ENCODE measurements at places on chromosomes 2 and 18. TPM values are rescaled to one million over a fixed set of nuclear protein-coding genes. Genes with fewer than 3 reads are reported as not detected.

The NEU2 gene
- total RNA-seq = not detected

The REG1A gene
- not detected for total RNA-seq

DNA sequence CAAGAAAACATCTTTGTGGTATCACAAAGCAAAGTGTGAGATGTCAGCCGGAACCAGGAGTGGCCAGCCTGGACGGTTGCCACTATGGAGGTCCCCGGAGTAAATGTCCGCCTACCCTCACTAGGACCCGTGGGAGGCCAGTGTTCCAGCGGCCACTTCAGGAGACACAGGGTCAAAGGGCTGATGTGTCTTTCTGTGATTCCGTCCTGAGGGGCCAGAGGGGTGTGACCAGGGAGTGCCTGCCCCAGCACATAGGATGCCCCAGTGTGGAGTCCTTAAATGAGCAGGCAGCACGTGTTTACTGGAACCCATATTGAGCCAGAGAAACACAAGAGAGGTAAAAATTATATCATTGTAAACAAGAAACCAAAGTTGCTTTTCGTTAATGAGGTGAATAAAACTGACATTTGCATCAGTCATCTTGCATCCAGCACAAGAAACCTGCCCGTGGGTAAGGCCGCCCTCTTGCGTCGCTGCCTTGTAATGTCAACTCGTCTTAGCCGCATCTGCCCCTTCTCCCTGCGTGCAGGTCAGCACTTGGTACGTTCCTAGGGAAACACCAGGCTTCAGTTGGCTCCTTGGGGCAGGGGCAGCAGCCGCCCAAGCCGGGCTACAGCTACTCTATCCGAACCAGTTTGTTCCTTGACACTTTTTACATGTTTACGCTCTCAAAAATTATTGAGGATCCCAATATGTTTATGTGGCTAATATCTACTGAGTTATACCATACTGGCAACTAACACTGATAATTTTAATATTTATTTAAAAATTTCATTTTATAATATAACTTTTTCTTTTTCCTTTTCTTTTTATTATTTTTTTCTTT lies 46.7 kb upstream of the LAPTM4A start:
- H3K4me3 ChIP-seq = no peak overlapping the region
- no peaks in the 10 kb centered on the region for H3K36me3 ChIP-seq
- H3K27ac ChIP-seq = no peak overlapping the region
- H3K4me1 ChIP-seq = no peaks in the 10 kb centered on the region

GRCh38 chr2:78023356-78023755 lies 501.2 kb upstream of the LRRTM4 start:
- no peaks in the 10 kb centered on the region for H3K4me1 ChIP-seq
- H3K27me3 ChIP-seq = no peaks in the 10 kb centered on the region
- no peaks in the 10 kb centered on the region for H3K36me3 ChIP-seq
- DNase-seq = no peak
- H3K4me3 ChIP-seq = no peak overlapping the region
- H3K27ac ChIP-seq = no peak overlapping the region

DNA sequence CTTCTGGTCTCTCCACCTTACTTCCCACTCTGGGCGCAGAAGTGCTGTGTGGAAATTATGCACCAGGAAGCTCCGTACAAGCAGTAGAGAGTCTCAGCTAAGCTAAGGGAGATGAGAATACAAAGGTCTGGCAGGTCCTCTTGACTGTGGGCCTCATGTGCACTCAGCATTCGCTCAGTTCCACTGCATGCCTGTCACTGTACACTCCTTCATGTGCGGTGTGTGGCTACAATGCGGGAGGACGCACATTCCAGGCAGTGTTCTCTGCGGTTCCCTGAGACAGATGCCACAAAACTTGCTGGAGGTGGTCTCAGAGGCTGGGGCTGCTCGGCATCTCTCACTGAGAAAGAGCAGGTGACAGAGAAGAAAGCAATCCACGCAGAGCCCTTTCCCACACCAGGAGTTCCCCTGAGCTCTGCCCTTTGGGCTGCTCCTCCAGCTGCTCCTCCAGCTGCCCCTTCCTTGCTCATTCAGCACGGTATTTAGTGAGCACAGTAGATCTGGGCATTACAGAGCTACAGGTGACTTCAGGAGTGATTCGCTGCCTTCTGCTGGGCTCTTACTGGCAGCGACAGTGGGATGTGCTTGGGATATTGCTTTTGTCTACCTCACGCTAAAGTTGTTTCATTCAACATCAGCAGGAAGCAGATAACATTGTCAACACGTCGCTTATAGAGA lies 176.6 kb downstream of the SH3RF3 start:
- no peaks in the 10 kb centered on the region for H3K4me1 ChIP-seq
- DNase-seq = no peak
- H3K27me3 ChIP-seq = no peaks in the 10 kb centered on the region
- H3K36me3 ChIP-seq = no peaks in the 10 kb centered on the region

DNA sequence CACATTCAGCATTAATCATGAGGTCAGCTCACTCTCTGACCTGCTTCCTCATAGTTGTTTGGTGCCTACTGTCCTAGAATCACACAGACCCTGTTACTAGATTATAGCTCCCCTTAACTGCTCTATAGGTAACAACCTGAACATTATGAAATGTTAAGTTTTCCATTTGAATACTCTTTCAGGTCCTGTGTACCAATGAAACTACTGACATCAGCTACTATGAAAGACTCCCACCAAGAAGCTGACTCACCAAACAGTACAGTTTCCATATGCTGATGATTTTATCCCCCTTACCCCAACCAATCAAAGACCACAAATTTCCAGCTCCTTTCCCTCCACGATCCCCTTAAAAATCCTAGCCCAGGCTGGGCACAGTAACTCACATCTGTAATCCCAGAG lies 56.3 kb downstream of the SRBD1 start:
- H3K4me1 ChIP-seq = no peaks in the 10 kb centered on the region
- no peaks in the 10 kb centered on the region for H3K27me3 ChIP-seq
- H3K27ac ChIP-seq = no peak overlapping the region
- H3K4me3 ChIP-seq = no peak overlapping the region

DNA sequence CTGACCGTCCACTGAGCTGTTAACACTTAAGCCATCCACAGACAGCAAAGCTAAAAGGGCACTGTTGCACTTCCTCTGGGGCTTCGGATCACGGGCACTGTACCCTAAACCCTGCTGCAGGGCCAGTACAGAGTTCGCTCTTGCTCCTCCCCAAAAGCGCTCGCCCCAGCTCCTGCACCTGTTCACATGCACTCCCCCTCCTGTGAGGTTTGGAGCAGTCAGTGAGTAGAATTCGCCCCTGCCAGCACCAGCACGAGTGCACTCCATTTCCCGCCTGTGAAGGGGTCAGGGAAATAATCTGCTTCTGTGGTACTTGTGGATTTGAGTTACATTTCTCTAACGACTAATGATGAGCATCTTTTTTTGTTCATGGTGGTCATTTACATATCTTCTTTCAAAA lies 158.8 kb downstream of the PTPRM start:
- H3K27ac ChIP-seq = no peak overlapping the region
- H3K27me3 ChIP-seq = no peaks in the 10 kb centered on the region
- H3K4me1 ChIP-seq = no peaks in the 10 kb centered on the region
- no peaks in the 10 kb centered on the region for H3K36me3 ChIP-seq

DNA sequence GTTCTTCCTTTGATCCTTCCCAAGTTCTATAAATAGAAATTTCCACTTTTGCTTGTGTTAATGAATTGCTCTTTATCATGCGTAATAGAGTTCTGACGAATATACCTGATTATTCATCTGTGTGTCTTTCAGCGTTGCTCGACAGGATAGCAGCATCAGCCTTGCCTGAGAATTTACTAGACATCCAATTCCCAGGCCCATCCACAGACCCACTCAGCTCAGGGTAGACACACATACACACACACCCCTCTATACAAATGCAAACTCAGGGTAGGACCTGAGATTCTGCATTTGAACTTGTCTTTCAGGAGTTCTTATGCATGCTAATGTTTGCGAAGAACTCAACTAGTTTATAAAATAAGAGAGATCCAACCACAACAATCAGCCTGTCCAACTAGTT lies 343.4 kb upstream of the GYPC start:
- H3K27me3 ChIP-seq = no peaks in the 10 kb centered on the region
- H3K4me1 ChIP-seq = no peaks in the 10 kb centered on the region
- no peak for DNase-seq
- H3K27ac ChIP-seq = no peak overlapping the region
- H3K36me3 ChIP-seq = no peaks in the 10 kb centered on the region

GRCh38 chr2:146776596-146776995 lies 1068.2 kb upstream of the ACVR2A start:
- no peaks in the 10 kb centered on the region for H3K27me3 ChIP-seq
- no peaks in the 10 kb centered on the region for H3K36me3 ChIP-seq
- no peak overlapping the region for H3K4me3 ChIP-seq
- H3K27ac ChIP-seq = no peak overlapping the region
- no peaks in the 10 kb centered on the region for H3K4me1 ChIP-seq
- DNase-seq = no peak

- no peak overlapping the region for H3K27ac ChIP-seq
- no peak for DNase-seq
- H3K4me1 ChIP-seq = no peaks in the 10 kb centered on the region
- H3K4me3 ChIP-seq = no peak overlapping the region
- H3K36me3 ChIP-seq = no peaks in the 10 kb centered on the region
These were observed 27.3 kb upstream of the TMEM87B start for GRCh38 chr2:112027767-112028166.

- H3K27ac ChIP-seq = no peak overlapping the region
- H3K4me3 ChIP-seq = no peak overlapping the region
- no peaks in the 10 kb centered on the region for H3K4me1 ChIP-seq
- no peaks in the 10 kb centered on the region for H3K36me3 ChIP-seq
- DNase-seq = no peak
These were observed 207.1 kb downstream of the FIGN start for GRCh38 chr2:163528640-163529217.

DNA sequence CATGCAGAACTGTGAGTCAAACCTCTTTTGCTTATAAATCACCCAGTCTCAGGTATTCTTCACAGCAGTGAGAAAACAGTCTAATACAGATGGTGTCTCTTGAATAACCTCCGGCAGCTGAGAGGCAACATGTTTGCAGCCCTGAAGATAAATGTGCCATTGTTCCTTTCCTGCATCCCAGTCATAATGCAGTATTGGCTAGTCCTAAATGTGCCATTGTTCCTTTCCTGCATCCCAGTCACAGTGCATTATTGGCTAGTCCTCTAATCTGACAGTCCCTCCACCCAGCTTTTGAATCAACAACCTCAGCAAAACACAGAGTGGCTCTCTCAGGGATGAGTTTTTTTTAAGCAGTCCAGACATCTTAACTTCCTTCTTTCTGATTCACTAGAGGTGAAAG lies 550.7 kb downstream of the RIT2 start:
- H3K27me3 ChIP-seq = no peaks in the 10 kb centered on the region
- no peak overlapping the region for H3K4me3 ChIP-seq
- no peaks in the 10 kb centered on the region for H3K36me3 ChIP-seq
- H3K4me1 ChIP-seq = no peaks in the 10 kb centered on the region
- no peak overlapping the region for H3K27ac ChIP-seq
- no peak for DNase-seq

DNA sequence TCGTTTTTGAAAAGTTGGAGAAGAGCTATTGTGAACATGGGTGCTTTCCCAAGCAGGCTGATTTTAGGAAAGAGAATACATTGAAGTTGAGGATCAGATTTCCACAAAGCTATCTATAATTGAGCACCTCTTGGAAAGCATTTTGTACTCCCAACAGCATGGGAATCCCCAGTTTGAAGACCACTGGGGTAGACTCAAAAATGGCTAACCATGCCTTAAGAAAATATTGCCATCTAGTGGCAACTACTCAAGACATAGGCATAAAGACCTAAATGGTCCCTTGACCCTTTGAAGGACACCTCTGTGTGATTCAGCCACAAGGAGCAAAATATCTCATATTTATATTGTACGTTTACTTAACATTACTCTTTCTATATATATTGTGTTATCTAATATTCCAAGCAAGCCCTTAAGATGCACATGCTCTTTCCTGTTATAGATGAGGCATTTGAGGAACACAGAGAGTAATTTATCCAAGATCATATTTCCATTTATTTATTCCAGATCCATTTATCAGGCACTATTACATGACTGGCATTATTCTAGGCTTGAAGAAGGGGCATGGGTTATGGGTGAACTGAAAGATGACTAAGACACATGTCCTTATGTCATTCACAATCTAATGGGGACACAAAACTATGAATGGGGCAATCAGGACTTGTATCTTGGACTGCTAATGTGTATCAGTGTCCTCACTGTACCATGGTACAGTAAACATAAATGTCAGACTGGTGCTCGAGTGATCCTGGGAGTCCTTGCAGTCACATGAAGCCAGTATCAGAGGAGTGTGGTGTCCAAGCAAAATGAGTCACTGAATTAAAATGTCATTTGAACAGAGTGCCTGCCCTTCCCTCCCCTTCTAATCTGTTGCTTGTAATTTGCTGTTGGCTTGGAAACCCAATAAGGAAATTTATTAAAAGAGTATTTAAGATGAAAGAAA lies 121.0 kb upstream of the XPO1 start:
- H3K4me1 ChIP-seq = peaks cover 7% of the 10 kb centered on the region
- H3K4me3 ChIP-seq = no peak overlapping the region
- no peaks in the 10 kb centered on the region for H3K27me3 ChIP-seq

- H3K4me3 ChIP-seq = no peak overlapping the region
- no peak for DNase-seq
- H3K27me3 ChIP-seq = no peaks in the 10 kb centered on the region
- no peaks in the 10 kb centered on the region for H3K4me1 ChIP-seq
- H3K27ac ChIP-seq = no peak overlapping the region
- H3K36me3 ChIP-seq = no peaks in the 10 kb centered on the region
These were observed 1368.4 kb upstream of the CELF4 start for GRCh38 chr18:38933910-38934510.

DNA sequence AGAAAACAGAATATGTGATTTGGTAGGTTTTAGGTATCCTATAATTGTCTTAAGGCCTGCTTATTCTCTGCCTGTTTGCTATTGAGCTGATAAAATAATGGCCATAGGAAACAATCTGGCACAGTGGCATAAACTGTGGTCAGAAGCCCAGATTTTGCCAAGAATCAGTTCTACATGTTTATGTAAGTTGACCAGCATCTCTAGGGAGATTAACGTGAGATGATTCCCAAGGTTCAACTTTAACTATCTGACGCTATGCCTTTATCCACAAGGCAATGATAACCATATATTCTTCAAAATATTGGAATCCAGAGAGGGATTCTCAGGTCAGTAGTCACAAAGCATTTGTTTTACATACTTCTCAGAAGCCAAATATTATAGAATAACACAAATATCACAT lies 25.6 kb downstream of the AP1S3 start:
- H3K27ac ChIP-seq = no peak overlapping the region
- H3K4me1 ChIP-seq = no peaks in the 10 kb centered on the region
- no peak for DNase-seq
